Epithelial cell of proximal tubule (primary cell): ENCODE measurements at places on chromosomes 3 and 15. TPM values are rescaled to one million over a fixed set of nuclear protein-coding genes. Genes with fewer than 3 reads are reported as not detected.

The NTRK3 gene
- total RNA-seq = not detected in 2 replicates

The CCDC39 gene
- not detected in 2 replicates for total RNA-seq

The PLSCR2 gene
- not detected in 2 replicates for total RNA-seq

The LYZL4 gene
- total RNA-seq = not detected in 2 replicates

- no peak for DNase-seq
Observed at GRCh38 chr3:128523591-128523990, 30.6 kb upstream of the GATA2 start.

- DNase-seq = no peak
Observed at GRCh38 chr15:60476713-60477112, 2.2 kb downstream of the ICE2 start.

DNA sequence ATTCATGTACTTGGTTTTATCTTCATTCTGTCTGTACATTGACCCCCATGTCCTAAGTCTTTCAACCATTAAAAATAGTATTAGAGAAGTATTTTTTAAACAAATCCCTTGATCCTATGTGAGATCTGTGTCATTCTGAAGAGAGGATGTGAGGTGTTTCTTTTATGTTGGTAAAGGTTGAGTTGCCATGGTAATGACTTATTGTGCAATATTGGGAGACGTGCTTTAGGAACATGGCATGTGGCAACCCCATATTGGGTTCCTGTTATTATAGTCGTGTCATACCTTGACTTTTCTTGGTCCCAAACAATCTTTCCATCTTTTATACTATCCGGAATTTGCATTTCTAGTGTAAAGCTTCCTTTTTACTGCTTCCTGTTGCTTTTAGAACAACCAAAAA, 203.1 kb downstream of the KCNAB1 start:
- DNase-seq = no peak

DNA sequence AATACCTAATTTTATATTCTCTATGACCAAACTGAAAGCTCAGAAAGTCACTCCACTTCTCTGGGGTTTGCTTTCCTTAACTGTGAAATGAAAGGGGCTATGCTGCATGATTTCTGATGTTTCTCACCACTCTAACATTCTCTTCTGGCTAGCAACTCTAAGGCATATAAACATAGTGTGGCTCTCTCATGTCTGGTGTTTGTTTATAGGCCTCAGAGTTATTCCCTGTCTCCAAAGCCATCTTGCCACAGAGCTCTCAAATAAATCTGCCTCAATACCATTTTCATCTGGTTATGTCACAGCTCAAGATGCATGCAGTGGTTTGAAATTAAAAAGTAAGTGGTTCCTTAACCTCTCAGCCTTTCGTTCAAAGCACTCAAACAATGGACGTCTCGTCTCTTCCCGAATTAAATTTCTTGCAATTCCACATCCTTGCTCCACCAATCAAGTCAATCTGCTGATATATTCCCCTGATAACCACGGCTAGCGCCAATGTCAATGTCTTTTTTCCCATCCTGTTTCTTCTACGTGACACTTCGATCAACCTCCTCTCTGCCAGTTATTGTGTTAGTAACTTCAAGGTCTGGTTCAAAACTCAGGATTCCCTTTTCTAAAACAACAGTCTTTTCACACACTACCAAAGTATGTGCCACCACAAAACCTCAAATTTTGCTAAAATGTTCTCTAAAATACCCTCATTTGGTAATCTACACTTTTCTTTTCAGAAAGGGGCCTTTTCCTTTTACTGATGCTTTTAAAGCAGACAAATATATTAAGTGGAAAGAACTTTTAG, 16.0 kb downstream of the TOMM70 start:
- no peak for DNase-seq

DNA sequence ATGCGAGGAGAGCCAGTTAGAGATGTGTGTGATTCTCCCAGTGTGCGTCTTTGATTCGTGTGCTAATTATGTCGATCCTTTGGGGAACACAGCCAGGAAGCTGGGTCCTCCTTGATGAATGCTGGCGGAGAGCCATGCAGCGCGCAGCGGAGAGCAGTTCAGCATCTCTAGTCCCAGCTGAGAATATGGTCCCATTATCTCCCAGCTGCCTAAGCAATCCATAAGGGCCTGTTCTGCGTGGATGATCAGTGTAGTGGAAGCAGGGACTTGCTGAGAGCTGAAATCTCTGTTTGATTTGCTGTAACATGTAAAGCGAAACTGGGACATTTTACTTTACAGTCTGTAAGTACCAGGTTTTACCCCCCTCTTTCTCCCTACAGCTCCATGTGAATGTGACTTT, 412.7 kb downstream of the CNTN4 start:
- DNase-seq = no peak

- peak; percentile 18 for DNase-seq
Observed at GRCh38 chr3:194738254-194739093, 52.8 kb downstream of the FAM43A start.

DNA sequence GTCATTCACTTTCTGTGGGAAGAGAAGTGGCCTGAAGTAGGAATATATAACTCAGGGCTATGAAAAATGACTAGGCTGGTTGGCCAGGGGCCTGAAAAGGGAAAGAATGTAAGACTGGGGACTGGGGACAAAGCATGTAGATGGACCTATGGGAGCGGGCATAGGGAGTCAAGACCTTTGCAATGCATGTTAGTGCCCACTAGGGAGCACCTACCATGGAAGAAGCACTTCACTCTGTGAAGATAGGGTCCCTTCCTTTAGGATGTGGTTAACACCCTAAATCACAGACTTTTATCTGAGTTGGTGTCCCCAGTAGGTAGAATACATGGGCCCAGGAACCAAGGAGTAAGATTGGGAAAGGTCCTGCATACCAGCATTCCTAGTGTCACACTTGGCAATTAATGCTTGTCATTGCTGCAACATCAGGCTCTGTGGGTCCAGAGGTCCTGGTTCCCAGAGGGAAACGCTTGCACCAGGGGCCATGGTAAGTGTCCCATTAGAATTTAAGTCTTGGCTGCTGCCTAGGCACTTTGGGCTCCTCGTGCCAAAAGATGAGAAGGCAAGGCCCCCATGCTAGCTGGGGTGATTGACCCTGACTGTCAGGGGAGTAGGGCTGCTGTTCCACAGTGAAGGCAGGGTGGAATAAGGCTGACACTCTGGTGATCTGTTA, 79.6 kb downstream of the CRYGS start:
- no peak for DNase-seq

DNA sequence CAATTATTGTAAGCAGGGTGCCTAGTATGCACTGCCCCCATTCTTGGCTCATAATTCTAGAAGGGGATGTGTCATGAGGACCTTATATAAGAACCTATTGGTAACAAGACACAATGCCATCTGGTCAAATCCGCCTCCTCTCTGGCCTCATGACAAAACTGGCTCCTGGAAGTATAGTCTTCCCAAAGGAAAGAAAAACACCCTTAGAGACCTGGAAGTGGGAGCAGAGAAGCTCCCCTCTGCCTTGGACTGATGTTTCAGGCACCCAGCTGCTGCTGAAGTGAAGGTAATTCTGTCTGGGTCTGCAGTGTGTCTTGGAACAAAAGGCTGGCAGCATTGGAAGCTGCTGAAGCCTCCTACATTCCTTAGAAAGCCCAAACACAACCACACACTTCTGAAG, 107.2 kb upstream of the CLSTN2 start:
- DNase-seq = no peak

DNA sequence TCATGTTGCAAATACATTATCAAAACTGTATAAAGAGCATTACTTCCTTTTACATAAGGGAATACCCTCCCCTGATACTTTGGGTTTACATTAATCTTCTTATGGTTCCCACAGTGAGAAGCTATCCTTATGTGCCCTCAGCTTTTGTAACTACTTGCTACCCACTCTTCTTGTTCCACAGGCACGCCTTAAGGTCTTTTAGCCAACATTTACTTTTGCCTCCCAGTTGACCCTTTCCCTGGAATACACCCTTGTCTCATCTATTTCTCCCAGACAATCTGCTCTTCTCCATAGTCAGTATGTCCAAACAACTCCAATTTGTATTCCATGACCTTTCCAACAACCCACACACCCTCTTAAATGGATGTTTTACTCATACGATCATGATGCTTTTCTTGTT, 116.8 kb upstream of the COL8A1 start:
- DNase-seq = no peak

- no peak for DNase-seq
Observed at GRCh38 chr15:57054204-57054750, 135.8 kb downstream of the TCF12 start.

DNA sequence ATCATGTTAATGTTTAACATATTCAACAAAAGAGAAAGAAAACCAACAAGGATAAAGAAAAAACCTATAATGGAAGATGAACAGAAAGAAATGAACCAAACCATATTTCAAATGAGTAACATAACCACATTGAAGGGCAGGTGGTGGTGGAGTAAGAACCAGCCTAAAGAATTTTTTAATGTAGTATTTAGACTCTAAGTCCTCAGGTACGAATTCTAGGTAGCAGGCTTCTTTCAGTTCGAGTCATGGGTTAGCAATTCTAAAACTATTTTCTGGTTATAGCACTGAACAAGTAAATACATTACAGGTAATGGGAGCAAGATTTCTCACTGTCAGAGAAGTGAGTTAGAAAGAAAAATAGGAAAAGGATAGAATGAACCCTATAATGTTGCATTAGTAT, 24.4 kb downstream of the DCBLD2 start:
- DNase-seq = no peak

DNA sequence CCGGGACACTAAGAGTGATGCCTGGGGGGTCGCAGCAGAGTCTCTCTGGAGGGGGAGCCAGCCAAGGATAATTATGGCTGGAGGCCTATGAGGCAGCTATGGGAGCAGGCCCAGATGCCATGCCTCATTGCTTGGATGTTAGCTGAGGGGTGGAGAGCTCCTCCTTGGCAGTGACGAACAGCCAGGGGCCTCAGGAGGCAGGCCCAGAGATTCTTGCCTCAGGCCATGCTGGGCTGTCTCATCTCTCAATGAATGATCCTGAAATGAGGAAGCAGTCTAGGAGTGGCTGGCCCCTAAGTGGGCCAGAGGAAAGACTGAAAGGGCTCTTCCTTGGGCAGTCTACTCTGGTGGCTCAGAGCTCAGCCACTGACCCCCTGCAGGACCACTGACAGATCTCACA, 21.3 kb downstream of the KIF9 start:
- DNase-seq = no peak
